Stimulated activated CD4-positive, alpha-beta T cell treated with anti-CD3 and anti-CD28 coated beads, Interleukin-15, amount 100 ng/mL, for 1 hour (primary cell): ENCODE measurements at places on chromosomes 3 and 15.

- DNase-seq = peak; percentile 31
Observed at GRCh38 chr15:72285927-72286516, 13.7 kb upstream of the PARP6 start.

DNA sequence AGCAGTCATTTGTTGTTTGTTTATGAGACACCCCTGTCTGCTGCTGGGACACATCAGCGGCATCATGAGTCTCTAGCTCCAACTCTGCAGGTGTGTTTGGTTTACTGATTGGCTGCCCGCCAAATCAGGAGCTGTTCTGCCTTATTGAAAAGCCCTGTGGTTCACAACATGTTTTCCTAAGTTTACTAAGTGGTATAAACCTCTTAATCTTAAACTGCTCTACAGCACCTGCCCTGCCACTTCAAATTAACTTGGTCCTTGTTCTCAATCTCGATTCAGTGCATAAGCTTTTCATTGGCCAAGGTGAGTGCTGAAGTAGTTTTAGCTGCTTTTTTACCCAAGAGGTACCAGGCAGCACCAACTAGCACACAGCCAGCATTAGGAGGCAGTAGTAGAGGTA is 77.8 kb upstream of the WDR72 start:
- DNase-seq = no peak

- no peak for DNase-seq
Observed at GRCh38 chr3:148790851-148791735, 36.5 kb upstream of the CPB1 start.

DNA sequence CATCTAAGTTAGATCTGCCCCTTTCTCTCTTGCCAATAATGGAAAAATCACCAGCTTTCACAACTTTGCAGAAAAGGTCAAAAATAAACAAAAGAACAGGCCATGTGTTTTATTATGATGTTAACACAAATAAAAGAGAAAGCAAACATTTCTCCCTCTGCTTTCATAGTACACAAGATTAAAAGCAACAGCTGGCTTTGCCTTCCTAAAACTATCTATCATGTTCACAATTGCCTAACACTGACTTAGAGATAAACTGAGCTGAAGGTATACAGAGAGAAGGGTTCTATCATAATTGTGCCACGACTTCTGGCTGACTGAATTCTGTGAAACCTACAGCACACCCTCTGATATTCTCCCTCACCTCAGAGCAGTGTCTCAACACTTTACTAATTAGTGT is 29.4 kb downstream of the AADAC start:
- no peak for DNase-seq

DNA sequence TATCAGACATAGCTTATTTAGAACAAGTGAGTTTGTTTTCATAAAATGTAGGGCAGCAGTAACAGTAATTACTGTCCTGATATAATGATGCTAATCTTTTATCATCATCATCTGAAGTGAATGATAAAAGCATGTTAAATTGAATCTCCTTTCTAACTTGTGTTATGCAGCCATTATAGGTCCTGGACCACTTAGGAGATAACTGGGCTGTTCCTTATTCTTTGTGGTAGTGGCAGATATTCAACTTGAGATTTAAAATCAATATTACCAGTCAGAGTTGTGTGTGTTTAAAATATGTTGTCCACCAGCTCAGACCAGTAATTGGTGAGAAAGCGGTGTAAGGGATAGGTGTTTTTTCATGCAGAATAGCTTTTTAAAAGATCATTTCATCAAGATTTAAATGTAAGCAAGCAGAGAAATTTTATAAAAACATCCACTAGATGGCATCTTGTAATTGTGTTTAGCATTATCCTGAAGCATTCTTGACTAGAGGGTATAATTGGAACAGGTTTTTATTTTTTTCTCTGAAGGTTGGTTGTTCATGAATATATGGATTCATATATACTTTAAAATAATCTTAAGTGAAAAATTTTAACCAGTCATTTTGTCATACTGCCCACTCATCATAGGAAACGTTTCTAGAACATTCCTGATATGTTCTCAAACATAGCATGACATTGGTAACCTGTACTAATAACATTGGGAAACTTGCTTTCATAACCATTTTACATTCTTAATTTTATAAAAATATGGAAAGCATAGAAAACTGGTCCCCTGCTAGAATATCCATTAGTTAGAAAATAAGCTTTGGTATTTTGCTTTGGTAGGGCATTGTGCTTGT is 153.9 kb downstream of the BBX start:
- DNase-seq = no peak

GRCh38 chr3:20832963-20833362 is 647.0 kb upstream of the SGO1 start:
- no peak for DNase-seq

DNA sequence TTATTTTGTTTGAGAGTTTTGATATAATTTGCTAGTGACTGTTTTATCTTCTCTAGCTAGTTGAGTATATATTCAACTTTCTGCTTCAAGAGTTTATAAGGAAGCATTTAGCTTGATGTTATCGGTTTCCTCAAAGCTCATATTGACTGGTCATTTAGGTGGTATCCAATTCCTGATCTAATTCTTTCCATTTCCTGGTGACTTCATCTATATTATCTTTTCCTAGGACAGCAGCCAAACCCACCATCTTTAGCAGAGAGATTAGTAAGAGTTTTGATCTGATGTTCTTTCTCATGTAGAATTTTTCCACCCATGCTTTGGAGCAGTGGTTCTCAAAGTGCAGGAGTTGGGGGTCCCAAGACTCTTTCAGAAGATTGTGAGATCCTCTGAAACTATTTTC is 148.6 kb upstream of the STT3B start:
- DNase-seq = no peak

- DNase-seq = no peak
Observed at GRCh38 chr3:134711284-134711683, 60.5 kb upstream of the KY start.

DNA sequence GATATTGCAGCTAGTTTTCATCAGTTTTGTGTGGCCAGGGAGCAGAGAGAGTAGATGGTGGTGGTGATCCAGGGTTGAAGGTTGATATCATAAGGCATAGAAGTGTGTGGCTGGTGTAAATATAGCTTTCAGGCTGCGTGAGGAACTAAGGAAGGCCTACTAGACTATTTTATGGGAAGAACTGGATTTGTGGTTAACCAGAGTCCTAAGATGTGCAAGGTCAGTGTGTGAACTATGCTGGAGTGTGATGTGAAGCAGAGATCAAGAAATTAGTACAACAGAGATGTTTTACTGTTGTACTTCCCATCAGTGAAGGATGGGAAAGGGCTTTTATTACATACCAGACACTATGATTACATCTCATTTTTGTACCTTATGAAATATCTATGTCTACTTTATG is 41.5 kb downstream of the MAPK6 start:
- no peak for DNase-seq

DNA sequence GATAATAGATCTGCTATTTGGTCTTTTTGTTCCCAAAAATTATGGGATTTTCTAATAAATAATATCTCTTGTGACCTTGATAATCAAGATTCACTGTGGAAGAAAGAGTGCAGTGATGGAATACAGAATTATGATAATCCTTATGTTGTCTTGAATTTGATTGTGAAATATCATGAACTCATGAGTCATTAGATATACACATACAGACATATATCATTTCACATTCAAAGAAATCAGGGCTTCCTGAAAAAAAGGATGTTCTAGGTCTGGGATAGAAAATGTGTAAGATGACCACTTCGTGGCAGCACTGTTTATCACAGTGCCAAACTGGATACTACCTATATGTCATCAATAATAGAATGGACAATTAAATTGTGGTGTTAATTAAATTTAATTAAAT is 97.7 kb downstream of the DPH6 start:
- DNase-seq = no peak

DNA sequence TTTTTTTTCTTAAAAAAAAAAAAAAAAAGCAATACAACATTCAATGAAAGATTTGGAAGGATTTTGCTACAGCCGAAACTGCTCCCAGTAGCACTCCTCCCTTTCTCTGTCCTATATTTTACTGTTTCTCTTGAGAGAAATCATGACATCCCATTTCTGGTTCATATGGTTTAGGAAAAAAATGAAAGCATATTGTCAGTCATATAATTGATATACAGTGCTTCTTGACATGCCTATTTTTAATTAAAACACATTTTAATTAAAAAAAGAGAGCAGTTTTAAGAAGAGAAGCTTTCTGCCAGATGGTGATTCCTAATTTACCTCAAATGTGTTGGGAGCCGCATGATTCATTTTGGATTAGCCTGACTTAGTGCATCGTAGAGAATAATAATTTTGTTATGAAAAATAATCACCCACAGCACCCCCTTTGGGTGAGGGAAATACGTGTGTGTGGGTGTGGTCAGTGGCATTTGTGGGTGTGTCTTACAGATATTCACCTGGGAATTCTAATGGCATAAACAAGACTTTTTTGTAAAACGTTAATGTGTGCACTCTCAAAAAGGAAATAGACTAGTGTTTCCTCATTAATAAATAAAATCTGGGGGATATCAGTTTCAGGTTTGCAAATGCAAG is 544.5 kb downstream of the MFSD1 start:
- no peak for DNase-seq

- DNase-seq = no peak
Observed at GRCh38 chr3:151568184-151568583, 107.3 kb upstream of the IGSF10 start.

DNA sequence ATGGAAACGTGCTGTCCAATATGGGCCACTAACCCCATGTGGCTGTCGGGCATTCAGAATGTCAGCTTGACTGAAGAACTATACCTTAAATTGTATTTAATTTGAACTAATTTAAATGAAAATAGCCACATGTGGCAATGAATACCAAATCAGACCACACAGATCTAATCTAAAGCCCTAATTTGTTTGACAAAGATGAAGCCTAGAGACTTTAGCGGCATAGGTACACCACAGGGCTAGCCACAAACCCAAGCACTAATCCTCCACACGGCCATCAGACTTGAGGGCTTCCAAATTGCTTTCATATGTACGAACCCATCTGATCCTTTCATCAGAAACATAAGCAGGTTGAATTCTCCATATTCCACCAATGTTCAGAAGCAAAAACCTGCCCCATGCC is 81.4 kb downstream of the SHQ1 start:
- DNase-seq = no peak

DNA sequence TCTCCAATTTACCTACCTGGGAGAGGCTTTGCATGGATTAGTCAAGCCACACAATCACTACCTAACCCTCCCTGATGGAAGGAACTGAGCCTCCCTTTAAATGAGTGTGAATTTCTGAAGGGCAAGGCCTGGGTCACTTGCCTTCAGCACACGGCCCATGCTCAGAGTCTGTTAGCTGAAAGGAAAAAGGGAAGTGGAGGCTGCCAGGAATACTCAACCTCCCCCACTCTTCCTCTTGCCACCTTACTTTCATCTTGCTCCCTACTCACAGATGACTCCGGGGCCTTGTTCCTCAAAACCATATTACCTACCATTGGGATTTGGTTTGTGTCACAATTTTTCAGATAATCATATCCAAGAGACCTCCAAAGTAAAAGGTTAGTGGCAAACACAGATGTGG is 220.0 kb downstream of the ABHD5 start:
- DNase-seq = no peak

DNA sequence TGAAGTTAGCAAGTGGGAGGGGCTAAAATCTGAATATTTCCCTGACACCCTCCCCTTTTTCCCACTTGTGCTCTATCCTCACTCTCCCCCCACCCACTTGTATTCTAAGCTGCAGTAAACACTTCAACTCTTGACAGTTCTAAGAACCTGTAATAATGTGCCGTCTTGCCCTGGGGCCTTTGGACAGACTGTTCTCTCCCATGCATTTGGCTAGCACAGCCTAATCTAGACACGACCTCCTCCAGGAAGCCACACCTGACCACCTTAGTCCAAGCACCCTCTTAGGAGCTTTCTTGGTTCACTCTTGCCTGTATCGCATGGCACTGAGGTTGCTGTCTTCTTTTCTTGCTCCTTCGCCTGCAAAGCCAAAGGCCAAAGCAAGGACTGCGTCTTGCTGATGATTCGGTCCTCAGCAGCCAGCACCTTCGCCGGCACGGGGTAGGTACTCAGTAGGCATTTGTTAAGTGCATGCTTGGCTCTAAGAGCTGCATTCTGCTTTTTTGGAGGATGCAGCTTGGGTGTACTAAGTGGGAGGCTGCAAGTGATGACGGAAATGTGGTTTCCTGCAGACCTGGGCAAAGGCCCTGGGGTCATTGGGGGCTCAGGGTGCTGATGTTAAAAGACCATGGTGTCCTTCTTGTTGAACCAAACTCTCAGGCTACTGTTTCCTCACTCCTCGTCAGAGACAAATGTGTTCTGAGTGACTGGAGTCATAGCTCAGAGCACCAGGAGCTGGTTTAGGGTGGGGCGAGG is 2.0 kb upstream of the ZNF710 start:
- DNase-seq = no peak

GRCh38 chr3:135349254-135349948 is 554.3 kb downstream of the EPHB1 start:
- no peak for DNase-seq

GRCh38 chr3:101072300-101072699 is 79.1 kb upstream of the ABI3BP start:
- no peak for DNase-seq

DNA sequence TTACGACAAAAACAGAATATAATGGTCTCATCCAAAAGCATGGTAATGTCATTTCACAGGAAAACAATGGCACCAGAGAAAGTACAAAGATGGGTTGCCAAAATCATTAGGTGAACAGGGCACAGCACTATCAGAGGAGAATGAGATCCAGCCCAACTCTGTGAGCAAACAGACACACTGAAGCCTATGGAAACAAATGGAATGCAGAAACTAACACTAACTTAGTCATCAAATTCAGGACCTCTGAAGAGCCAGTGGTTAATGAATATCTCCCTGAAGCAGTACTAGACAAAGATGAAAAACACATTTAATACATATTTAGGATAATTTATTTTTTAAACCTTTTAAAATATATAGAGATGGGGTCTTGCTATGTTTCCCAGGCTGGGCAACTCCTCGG is 14.6 kb upstream of the RPS17 start:
- no peak for DNase-seq

- no peak for DNase-seq
Observed at GRCh38 chr3:31945738-31946052, 35.4 kb downstream of the OSBPL10 start.

DNA sequence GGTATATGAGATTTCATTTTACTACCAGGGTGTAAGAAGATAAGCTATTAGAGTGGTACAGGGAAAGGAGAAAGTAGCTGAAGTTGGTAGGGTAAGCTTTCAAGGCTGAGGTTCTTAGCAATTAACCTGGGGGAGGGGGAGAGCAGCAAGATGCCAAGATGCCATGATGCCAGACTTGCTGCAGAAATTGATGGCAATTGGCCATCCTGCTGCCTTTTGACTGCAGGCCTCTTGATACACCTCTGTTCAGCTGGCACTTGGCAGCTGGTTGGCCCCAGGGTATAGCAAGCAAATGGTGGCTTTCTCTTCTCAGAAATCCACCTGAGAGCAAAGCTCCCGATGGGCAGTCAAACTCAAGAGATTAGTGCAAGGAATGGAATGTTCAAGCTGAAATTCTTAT is 21.4 kb upstream of the DPH6 start:
- no peak for DNase-seq

- DNase-seq = no peak
Observed at GRCh38 chr15:29815000-29815710, 7.1 kb downstream of the TJP1 start.

DNA sequence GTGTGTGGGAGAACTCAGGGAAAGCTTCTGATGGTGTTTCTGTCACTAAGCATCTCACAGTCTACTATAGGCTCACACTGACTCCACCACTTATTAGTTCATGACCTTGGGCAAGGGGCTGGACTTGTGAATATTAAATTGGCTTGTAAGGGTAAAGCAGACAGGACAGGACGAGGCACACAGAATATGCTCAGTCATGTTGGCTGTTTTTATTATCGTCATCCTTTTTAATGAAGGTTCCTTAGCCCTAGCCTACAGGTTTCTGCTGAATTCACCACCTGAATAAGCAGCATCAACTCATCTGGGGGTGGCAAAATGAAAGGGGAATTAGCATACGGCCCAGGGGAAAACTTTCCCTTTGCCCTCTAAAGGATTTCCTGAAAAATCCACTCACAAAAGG is 39.6 kb upstream of the LIPC start:
- no peak for DNase-seq
